ENCODE measurements at places on chromosomes 12 and 14. TPM values are rescaled to one million over a fixed set of nuclear protein-coding genes. Genes with fewer than 3 reads are reported as not detected.
A peak's percentile ranks its signal among the peaks of the same experiment; 100 is the strongest.

DNA sequence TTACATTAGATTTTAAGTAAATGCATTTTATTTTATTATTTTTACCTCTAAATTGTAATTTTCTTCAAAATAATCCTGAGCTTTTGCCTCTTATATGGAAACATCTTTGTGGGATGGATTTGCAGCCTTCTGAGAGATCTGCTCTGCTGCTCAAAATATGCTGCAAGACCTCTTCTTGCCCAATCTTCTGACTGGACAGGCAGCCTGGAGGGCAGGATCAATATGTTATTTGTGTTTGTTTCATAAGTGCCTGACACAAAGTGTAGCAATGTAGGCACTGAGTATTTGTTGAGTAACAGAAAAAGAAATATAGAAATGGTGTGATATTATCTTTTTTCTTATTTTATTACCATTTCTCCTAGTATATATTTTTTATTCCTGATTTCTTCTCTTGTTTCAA is 1106.9 kb downstream of the TMTC2 start:
- DNase-seq: no peak

DNA sequence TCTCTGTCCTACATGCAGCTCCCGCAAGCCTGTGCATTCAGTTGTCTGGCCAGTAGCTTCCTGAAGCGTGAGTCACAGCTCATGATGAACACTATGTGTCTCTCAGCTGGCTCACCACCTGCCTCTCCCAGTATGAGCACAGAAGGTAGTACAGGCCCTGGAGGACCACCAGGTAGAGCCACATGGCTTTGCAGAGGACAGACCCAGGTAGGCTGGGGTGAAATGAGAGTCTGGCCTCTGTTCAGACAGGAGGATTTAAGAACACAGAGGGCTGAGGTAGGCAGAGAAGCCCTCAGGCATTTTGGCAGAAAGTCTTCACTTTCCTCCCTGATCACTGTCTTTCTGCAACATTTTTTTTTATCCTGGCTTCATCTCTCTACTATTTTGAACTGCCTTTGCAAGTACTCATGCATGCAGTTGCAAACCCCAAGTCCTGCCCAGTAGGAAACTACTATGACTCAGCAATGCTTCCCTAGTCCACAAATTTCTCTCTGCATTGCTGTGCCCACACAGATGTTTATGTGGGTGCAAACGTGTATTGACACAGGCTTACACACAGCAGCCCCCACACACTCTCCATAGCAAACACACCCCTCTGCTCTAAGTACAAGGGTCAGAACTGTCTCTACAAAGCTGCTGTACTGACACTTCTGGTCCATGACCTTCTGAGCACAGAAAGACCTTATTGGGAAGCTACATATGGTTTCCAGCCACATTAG is 7.2 kb upstream of the SDR9C7 start:
- DNase-seq: peak; percentile 34

DNA sequence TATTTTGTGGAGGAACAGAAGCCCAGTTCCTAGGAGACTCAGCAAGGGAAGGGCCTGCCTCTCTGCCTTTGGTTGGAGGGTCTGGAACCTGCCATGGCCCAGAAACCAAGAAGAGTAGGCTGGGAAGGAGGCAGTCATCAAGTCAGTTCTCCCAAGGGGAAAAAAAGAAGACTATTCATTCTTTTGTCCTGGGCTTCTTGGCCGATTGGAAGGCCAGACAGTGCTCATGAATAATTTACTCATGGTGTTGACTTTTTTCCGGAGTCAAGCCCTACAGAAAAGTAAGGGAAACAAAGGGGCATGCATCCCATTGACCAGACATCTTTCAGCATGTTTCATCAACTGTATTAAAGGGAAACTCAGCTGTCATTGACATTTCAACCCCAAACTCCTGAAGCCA is 168.1 kb downstream of the PRKCH start:
- no peak for DNase-seq

GRCh38 chr12:94832780-94833681 is 170.5 kb downstream of the NDUFA12 start:
- DNase-seq: no peak

DNA sequence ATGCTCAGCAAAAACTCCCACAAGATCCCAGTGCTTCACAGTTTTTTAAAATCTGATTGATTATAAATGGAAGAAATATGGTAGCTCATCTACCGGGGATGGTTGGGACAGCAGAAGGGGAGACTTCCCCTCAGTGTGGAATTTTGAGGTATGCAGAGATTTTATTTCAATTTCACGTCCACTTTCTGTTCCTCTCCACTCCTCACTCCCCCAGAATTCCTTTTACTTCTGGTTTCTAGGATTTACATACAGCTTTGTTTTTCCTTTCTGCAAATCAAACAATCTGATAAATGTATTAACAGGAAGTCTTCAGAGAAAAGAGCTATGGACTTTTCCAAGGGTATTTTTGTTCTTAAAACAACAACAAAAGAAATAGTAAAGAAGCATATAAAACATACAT is 181.5 kb upstream of the ARHGAP5 start:
- no peak for DNase-seq

- no peak for DNase-seq
Measured at GRCh38 chr14:52076334-52076733, 7.5 kb upstream of the NID2 start.

DNA sequence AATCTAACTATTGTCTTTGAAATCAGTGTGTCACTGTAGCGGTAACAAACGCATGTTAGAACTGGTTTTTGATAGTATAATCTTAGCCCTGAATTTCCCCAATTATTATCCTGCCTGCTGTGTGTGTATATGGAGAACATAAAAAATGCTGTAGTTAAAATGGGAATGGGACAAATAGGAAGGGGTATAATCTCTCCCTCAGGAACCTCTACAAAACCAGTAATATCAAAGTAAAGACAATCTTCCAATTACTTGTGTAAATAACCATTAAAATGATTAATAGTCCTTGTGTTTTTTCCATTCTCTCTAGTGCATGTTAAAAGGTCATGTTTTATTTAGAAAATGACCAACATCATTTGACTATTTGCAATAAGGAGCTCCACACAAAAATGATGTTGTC is 200.1 kb upstream of the TMTC1 start:
- DNase-seq: no peak

DNA sequence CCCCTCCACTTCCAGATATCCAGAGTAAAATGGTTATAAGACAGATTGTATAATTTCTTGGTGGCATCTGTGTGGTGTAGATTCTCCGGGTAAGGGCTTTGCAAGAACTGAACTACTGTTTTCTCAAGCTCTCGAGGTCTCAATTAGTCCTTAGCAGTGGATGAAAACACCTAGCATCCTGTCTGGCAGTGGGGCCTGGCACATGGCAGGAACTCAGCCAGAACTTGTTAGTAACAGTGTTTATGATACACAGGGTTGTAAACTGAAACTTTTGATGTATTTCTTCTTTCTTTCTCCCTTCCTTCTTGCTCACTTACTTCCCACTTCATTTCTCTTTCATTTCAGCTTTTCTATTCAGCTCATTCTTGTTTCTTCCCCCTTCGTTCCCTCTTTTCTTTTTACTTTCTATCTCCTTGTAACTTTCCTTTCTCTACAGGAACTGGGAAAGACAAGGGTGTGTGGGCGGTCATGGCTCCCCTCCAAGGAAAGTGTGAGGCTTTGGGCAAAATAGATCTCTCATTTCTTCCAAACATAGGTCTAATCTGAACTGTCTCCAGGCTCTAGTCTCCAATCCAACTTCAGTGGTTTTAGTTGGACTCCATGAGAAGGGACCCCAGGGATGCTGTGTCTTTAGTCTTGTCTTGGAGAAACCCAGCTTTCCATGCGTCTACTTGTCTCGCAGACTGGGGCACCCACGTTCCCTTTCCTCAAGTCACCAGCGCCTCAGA is 159.7 kb downstream of the PAH start:
- DNase-seq: no peak

DNA sequence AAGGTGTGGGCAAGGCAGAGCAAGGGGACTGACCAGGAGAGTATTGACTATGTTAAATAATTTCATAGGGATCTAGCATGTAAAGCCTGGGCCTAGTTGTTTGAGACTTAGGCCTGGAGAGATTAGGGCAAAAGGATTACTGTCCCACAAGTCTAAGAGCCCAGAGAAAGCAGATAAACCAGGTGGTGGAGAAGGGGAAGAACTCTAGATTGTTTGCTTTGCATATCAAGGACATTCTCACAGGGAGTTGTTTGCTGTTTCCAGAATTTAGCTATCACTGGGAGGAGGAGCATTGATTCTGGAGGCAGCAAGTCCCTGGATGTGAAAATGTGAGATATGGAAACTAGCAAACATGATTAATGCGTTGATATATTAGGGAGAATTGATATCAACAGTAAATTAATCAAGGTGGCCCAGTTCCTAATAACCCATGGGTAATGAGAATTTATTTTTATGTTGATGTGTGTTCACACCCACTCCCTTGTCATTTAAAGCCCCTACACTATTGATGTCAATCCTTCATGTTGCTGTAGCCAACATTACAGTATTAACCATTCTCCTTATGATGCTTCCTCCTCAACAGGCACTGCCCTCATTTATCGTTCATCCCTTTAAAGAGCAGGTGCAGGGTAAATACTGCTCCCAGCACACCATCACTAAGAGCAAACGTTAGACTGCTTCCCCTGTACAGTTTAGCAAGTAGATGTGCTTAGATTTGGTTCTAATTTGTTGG is 1666.7 kb upstream of the FLRT2 start:
- DNase-seq: no peak

- DNase-seq: no peak
Measured at GRCh38 chr12:57079821-57080220, 1.2 kb upstream of the NEMP1 start.

DNA sequence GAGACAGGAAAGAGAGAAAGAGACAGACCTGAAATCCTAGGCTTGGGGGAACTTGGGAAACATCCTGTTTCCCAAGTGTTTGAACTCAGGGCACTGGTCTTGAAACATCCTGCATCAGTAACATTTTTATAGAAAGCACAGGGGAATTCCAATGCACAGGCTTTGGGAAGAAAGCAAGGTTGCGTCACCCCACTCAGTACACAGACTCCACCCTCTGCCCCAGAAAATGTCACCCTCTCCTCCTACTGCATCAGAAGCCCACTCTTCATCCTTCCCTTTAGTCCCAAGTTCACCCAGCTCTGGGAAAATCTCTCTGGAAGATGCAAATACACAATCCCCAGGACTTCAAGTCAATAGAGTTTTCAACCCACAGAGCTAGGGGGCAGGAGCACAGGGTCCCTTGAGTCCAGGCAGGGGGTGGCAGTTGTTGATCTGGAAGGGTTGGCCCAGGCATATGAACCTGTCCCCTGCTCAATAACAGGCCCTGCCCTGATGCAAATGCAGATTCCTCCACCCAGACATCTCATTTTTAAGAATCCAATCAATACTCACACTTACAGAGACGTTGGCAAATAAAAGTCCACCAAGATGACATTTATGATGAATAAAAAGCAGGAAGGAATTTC is 1.7 kb downstream of the RDH16 start:
- no peak for DNase-seq

DNA sequence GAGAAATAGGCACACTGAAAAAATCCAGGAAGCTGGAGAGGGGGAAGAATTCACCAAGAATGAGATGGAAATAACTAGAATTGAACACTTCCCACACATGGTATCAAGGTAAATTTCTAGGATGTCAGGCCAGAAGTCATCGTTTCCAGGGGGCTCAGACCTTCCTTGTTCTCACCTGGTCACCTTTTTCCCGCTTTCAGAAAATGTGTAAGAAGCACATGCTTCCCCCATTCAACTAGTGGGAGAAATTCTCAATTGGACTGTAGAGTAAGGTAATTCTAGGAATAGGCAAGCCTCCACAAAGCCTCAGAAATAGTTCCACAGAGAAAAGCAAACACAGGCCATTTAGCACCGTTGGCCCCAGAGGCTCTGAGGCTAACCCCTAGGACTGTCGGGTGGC is 2.8 kb upstream of the PTMS start:
- no peak for DNase-seq

DNA sequence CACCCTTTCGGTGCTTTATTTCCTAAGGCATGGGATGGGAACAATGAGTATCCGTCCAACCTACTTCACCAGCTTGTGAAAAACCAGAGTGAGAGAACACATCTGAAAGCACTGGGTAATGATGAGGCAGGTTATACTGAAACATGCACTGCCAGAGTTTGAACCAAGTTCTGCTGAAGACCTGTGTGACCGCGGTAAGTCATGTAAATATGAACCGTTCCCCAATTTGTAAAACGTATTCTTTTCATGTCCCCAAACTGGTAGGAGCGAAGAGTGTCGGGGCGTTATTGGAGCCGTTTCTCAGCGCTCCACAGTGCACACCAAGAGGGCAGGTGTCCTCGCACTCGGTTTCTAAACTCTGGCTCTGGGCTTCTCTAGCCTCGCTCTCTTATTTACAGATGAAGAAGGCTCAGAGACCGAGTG is 788 bp upstream of the NGDN start:
- no peak for DNase-seq

GRCh38 chr12:32692358-32692757 is 13.3 kb downstream of the DNM1L start:
- DNase-seq: no peak

DNA sequence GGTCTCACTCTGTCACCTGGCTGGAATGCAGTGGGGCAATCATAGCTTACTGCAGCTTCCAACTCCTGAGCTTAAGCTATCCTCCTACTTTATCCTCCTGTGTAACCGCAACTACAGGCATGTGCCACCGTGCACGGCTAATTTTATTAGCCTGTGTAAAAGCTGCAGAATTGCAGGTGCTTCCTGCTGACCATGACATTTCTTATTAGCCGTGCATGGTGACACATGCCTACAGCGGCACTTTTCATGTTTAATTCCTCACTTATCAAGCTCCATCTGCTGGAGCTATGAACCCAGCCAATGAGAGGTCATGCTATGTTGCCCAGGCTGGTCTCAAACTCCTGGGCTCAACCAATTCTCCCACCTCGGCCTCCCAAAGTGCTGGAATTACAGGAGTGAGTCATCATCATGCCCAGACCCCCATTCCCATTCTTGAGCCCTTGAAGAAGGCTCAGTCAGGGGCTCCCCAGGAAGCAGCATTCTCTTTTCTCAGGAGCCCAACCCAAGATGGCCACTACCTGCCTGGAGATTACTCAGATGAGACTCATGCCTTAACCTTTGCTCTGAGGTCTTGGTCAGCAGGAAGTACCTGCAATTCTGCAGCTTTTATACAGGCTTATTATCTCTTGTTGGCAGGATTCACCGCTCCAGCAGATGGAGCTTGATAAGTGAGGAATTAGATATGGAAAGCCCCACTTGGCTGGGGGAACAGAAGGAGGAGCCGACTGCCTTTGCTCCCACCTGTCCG is 503.2 kb downstream of the MED13L start:
- DNase-seq: no peak

GRCh38 chr12:49933796-49934195 is 16.7 kb upstream of the AQP2 start:
- no peak for DNase-seq

- no peak for DNase-seq
Measured at GRCh38 chr14:61296151-61296550, 15.0 kb upstream of the TMEM30B start.

TMEM179 gene
- total RNA-seq: 0.86 TPM

AQP6 gene
- total RNA-seq: not detected

TGM1 gene
- total RNA-seq: 7.7 TPM

PTPRQ gene
- total RNA-seq: 0.68 TPM

A2ML1 gene
- 5.9 TPM for total RNA-seq

TPH2 gene
- not detected for total RNA-seq

USP44 gene
- 1.3 TPM for total RNA-seq

LBHD2 gene
- total RNA-seq: not detected

All from ureter (tissue), 1 donor.